ENCODE measurements at places on chromosomes 12 and 14.

GRCh38 chr12:91801048-91801447, 344.6 kb downstream of the BTG1 start:
- DNase-seq, result no peak

DNA sequence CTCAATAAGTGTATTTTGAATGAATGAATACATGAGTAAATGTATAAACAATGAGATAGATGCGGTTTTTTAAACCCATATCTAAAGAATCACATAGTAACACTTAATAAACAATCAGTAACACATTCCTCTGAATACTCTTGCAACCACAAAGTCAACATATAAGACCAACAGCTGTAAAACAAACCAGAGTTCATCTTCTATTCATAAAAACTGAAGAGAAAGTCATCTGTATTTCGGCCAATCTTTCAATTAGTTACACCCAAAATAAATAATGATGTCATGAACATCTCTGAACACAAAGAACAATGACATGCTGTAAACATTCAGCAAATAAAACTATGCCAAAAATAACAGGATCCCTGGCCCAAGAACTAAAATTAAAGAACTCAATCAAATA, 47.2 kb downstream of the ARMH4 start:
- peak; percentile 76 for DNase-seq

GRCh38 chr14:77208979-77209318, 27.4 kb downstream of the TMEM63C start:
- DNase-seq, result no peak

DNA sequence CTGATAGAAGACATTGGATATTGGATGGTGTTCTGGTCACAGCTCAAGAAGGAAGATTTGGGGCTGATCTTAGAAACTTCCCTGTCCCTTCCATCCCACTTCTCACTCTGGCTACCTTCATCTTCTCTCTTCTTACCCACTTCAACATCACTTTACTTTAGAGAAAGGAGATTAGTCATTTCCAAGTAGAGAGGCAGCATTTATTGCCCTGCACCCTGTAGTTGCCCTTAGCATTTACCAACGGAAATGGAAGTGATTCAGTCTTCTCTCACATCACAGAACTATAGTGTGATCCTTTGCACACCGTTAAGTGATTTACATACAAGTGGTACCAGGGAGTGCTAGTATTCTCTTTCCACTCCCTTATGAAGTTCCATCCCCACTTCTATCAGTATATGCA, 52.4 kb downstream of the PHLDA1 start:
- DNase-seq, result peak; percentile 88

DNA sequence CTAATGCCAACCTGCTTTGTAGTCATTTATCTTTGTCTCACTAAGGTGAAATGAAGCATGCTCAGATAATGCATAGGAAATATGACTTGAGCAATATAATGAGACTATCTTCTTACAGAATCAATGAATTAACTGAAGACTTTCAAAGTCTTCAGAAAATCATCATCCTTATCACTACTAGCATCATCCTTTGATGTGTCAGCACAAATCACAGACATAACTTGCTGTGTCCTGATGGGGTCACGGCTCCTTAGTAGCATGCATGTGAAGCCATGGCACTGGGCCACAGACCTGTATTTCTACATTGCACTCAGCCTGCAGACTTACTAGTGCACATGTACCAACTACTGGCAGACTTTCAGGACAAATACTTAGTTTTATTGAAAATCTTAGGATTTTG, 18.9 kb downstream of the TMEM260 start:
- no peak for DNase-seq
